ENCODE measurements at places on chromosomes 6 and 20.
A peak's percentile ranks its signal among the peaks of the same experiment; 100 is the strongest.

- DNase-seq: no peak
Measured at GRCh38 chr20:46353500-46354206, 45.4 kb upstream of the CDH22 start.

DNA sequence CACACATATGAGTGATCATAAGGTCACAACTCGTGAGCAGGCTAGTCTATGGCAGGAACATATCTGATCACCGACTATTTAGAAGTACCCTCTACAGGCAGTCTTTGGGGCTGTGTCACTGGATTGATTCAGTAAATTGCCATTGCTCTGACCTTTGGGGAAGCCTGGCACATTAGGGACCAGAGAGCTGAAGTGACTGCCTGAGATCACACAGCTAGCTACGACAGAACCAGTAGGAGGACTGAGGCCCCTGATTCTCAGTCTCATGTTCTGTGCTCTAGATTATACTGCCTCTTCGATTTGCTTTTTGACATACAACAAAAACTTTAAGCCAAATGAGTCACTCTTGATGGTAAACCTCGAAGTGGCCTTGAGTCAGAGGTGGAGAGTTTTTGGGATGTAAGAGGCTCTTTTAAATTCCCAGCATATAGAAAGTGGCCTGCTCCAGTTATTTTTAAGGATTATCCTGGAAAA, 247.5 kb upstream of the SUPT3H start:
- DNase-seq: peak; percentile 39

- no peak for DNase-seq
Measured at GRCh38 chr6:4224067-4224978, 88.9 kb upstream of the ECI2 start.

DNA sequence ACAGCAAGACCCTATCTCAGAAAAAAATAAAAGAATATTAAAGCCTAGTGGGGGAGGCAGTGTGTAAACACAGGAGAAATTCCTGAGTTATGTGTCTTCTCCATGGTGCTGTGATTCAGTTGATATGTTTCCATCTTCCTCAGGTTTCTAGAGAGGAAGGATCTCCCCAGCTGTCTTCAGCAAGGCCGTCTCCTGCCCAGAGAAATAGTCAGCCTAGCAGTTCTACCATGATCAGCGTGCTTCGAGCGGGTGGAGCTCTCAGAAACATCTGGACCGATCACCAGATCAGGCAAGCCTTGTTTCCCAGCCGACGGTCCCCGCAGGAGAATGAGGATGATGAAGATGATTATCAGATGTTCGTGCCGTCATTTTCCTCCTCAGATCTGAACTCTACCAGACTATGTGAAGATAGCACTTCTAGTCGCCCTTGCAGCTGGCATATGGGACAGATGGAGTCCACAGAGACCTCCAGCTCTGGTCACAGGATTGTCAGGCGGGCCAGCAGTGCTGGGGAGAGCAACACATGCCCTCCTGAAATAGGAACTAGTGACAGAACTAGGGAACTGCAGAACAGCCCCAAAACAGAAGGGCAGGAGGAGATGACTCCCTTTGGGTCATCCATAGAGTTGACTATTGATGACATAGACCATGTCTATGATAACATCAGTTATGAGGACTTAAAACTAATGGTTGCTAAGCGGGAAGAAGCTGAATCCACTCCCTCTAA, 34.9 kb upstream of the MTHFD1L start:
- DNase-seq: no peak

- no peak for DNase-seq
Measured at GRCh38 chr6:141956046-141956761, 176.5 kb upstream of the GJE1 start.

DNA sequence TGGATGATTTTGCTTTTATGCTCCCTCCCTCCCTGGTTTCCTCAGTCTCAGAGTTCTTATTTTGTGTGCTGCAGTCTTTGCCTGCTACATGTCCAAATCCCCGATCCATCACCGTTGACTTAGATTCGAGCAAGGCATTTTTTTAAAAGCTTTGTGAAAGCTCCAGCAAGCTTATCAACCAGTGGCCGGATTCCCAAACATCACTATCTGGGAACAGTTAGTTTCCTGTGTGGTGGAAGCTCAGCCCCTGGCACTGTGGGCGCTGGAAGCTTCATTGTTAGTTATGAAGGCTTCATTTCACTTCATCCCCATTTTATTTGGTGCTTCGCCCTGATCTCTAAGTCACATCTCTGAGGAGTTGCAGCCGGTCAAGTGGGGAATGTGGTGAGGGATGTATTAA, 44.7 kb downstream of the DEK start:
- no peak for DNase-seq

GRCh38 chr6:24660105-24660504, 6.6 kb downstream of the TDP2 start:
- DNase-seq: no peak

DNA sequence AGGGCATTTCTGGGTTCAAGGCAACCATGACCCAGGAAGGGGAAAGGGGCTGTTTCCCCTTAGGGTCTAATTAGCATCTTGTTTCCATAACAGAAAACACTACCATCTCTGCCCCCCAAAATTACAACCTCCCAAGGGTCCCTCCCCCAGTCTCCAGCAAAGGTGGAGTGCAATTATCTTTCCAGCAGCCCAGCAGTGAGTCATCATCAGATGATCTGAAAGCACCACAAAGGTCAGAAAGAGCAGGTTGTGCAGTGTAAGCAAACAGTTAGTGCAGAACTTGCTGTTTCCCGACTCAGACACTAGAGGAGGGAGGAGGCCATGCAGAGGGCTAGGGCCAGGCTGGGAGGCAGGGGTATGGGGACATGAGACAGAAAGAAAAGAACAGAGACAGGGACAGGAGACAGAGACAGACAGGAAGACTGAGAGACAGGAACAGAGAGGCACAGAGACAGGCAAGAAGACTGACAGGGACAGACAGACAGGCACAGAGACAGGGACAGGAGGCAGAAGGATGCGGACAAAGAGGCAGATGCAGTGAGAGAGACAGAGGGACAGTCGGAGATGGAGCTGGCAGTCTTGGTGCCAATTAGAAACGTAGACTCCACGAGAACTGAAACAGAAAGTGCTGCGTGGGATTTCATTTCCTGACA, 62.5 kb downstream of the PYGB start:
- DNase-seq: peak; percentile 52

- peak; percentile 14 for DNase-seq
Measured at GRCh38 chr6:13488015-13488895, 855 bp upstream of the GFOD1 start.

DNA sequence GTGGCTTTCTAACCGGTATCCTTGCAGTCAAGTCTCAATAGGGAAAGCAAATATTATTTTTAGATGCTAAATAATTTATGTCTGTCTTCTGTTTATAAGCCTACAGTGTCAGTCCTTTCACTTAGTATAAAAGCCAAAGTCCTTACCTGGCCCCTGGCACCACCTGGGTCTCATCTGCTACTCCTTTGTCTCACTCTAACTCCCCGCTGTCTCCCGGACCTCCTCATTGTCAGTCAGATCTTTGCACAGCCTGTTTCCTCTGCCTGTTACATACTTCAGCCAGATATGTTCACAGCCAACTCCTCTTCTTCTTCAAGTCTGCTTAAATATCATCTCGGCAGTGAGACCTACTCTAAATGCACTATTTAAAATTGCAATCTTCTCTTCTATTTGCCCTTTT, 84.2 kb downstream of the THEMIS start:
- DNase-seq: no peak

- no peak for DNase-seq
Measured at GRCh38 chr6:112281821-112282615, 27.7 kb upstream of the LAMA4 start.

GRCh38 chr6:52759085-52759484, 4.2 kb downstream of the GSTA2 start:
- DNase-seq: no peak

DNA sequence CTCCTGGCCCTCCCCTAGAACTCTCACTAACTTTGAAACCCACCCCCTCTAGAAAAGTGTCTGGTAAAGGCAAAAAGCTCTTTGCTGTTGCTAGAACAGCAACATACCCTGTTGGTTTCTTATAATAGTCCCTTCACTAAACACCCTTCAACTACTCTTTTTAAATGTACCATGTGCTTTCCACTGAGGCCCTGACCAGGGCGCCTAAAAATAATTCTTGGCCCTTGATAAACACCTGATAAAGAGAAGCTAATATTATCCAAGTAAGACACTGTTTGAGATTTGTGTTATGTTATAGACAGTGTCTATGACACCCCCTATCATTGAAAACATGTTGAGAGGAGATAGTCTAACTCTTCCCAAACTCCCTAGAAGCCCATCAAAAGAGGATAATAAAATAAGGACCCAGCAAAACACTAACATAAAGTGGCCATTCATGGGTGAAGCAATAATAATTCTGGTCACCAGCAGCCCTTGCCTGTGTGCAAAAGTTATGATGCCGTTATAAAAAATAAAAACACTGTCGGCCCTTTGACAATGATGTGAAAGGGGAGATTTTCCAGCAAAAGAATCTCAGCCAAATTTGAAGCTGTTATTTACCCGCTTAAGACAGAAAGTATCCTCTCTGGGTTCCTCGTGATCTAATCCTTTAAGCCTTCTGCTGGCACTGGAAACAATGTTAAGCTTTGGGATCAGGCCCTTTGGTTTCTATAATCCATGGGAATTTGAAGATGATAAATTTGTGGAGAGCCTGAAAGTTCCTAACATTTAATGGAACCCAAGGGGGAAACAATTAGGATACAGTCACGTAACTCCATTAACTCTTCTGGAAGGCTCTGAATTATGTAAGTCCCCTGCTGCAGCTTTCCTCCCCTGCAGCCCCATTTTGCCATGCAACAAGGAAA, 122.6 kb upstream of the PLCB4 start:
- no peak for DNase-seq

- DNase-seq: no peak
Measured at GRCh38 chr20:37852666-37853065, 50.3 kb upstream of the VSTM2L start.

DNA sequence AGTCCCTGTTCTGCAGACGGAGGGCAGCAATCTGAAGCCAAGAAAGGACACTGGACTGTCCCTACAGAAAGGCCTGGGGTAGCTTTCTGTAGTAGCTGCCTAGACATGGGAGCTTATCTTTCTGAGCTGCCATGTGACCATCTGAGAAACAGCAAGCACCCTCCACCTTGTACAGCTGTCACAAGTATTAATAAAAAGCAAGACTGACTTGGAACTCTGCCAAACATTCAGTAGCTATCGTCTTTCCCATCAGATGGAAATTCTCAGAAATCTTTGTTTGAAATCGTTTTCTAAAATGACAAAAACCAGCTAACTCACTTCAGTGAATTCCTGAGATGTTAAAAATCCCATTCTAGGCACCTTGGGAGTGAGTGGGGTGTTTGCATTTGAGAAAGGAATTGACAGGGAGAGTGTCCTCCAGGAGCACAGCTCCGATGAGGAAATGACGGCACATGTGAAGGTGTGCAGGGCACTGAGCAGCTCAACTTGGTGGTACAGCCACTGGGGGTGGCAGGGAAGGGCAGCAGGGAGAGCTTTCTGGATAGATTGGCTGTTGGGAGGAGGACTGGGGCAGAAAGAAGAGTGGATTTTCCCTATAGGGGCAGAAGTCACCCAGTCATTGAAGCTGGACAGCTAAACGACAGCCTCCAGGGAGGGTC, 24.5 kb downstream of the ACSS1 start:
- DNase-seq: no peak

DNA sequence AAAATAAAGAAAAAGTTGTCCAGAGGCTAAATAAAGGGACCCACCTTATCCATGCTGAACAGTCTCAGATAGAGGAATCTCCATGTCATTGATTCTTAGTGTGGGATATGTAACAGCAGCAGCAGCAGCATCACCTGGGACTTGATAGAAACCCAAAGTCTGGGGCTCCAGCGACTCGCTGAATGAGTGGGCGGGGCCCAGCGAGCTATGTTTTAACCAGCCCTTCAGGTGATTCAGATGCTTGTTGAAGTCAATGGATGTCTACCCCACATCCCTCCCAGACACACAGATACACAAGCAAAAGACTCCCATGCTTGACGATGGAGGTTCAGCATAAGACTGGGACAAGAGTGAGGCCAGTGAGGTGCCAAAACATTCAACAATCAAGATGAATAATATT, 298.6 kb downstream of the UBE3D start:
- no peak for DNase-seq

- DNase-seq: peak; percentile 91
Measured at GRCh38 chr20:32652739-32653526, 20.8 kb downstream of the C20orf203 start.

- no peak for DNase-seq
Measured at GRCh38 chr20:24384865-24385264, 84.6 kb upstream of the SYNDIG1 start.

DNA sequence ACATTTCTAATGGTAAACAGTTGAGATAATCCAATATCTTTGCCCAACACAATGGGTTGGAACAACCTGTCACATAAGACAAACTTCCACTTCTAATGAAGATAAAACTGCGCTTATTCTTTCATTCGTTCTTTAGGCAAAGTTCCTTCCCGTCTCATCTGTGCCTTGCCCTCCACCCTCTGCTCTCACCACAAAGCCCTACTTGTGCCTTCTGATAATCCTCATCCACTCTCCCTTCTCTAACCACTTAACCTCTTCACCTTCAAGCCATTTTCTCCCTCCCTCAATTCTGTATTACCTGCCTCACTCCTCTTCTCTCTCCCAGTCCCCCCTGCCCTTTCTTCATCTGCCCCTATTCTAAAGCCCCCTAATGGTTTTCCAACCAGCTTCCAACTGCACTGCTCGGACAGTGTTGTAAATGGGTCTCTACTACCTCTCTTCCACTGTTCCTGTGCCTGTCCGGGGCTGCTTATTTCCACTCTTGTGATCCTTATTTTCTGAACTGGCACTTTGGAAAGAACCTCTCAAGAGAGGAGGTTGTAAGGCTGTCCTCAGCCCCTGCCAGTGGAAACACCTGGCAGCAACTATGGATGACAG, 62.9 kb upstream of the MYB start:
- DNase-seq: no peak

DNA sequence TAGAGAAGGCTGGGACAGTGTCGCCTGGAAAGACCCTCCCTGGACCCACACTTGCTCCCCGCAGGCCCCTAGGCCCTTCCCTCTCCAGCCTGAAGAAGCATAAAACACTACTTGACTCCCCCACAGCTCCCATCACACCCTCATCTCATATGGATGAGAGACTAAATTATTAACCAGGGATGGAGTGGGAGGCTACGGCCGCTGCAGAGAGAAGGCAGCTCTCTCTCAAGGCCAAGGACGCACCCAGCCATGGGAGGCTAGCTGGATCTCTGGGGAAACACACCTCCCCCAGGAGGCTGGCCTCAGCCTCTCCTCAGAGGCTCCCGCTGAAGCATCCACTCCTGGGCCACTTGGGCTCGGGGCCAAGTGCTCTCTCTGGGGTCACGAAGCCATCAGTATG, 102.5 kb downstream of the GRM4 start:
- DNase-seq: no peak

GRCh38 chr20:38152621-38153221, 12.3 kb downstream of the TGM2 start:
- DNase-seq: no peak

GRCh38 chr20:57709823-57710799, at the start of gene PMEPA1:
TSS of gene PMEPA1 (minus strand) at chr20:57710015. CDS start at chr20:57709582, 433 bp downstream.
- DNase-seq: peak; percentile 91

GRCh38 chr6:121382467-121383121, 48.3 kb upstream of the TBC1D32 start:
- DNase-seq: no peak

- DNase-seq: no peak
Measured at GRCh38 chr6:124055963-124056362, 252.3 kb downstream of the NKAIN2 start.

- no peak for DNase-seq
Measured at GRCh38 chr6:2482773-2483172, 237.4 kb upstream of the GMDS start.

Measured in stimulated activated CD4-positive, alpha-beta T cell treated with anti-CD3 and anti-CD28 coated beads, Interleukin-4, amount 100 ng/mL, for 24 hours (primary cell).